ENCODE measurements at places on chromosomes 5 and 9.
A peak's percentile ranks its signal among the peaks of the same experiment; 100 is the strongest.

GRCh38 chr9:30574355-30575151 is 1809.9 kb upstream of the ACO1 start:
- DNase-seq: no peak

DNA sequence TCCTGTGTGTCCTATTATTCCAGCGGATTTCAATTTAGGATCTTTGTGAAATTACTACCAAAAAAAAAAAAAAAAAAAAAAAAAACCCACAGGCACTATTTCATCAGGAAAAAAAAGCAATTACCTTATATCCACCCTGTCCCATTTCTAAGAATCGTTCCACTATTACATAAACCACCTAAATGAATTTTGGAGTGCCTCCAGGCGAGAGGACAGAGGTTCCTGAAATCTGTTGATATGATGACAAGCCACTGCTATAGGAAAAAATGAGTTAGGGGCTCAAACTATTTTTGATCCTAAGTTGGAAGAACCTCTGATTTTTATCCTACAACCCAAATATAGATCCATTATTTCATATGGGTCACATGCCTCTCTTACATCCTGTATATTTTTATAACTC is 177.9 kb downstream of the GNAQ start:
- DNase-seq: no peak

GRCh38 chr9:116100711-116101121 is 52.9 kb upstream of the PAPPA start:
- DNase-seq: no peak

GRCh38 chr5:41281215-41281810 is 68.0 kb upstream of the C6 start:
- DNase-seq: no peak

GRCh38 chr9:135075234-135076142 is 12.0 kb upstream of the OLFM1 start:
- DNase-seq: peak; percentile 86

- DNase-seq: no peak
These were observed 217.4 kb downstream of the KDM4C start for GRCh38 chr9:6975198-6975597.

GRCh38 chr9:92140754-92141143 is 25.5 kb upstream of the SPTLC1 start:
- DNase-seq: no peak

GRCh38 chr5:16459451-16459850 is 6.1 kb downstream of the ZNF622 start:
- DNase-seq: no peak

- peak; percentile 77 for DNase-seq
These were observed 48.9 kb downstream of the DYNC2I2 start for GRCh38 chr9:128607642-128608350.

- peak; percentile 79 for DNase-seq
These were observed 26.0 kb downstream of the GABRP start for GRCh38 chr5:170809551-170809950.

GRCh38 chr9:338602-339001 is 123.9 kb downstream of the DOCK8 start:
- no peak for DNase-seq

DNA sequence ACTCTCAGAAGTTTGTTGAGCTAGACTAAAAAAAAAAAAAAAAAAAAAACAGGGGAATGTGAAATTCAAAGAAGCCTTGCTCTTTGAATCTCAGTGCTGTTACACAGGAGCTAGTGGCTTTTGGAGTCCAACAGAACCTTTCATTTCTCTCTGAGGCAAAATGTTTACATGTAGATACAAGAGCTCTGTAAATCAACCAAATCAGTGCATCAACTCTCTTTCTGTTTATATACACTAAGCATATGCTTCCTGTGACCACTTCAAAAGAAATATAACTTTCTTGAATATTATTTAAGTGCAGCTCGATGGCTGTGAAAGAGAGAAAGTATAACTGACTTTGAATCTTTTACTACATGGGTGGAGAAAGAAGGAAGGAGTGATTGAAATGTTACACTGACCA is 115.3 kb upstream of the ITGA1 start:
- no peak for DNase-seq

GRCh38 chr5:5929291-5930020 is 448.9 kb downstream of the MED10 start:
- DNase-seq: no peak

DNA sequence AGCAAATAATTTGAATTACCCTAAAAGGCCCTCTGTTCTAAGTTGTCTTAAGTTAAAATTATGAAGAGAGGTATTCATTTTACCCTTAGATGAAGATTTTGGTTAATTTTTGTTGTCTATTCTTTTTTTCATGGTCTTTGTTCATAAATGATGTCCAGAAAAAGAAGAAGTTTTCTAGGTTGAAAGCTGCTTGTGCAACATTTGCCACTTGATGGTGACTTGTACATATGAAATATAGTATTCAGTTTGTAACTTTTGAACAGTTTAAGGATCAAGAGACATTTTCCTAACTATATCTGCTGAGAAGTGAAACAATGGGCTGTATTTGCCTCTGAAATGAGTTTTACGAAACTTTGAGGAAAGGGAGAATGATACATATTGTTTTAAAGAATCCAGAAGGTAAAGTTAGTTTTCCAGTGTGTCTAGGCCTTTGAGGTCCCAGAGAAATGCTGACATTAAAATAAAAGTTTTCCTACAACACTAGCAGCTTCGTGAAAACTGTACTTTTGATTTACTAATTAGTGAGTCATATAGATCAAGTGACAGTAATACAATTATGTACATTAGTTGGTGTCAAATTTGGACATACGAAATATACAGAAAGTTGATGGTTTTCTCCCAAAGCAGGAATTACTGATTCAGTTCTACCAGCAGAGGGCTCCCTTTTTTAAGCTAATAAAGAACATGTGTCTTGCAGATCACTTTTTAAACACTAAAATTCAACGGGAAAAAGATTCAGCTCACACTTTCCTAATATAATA is 70.5 kb downstream of the PIK3R1 start:
- DNase-seq: no peak

DNA sequence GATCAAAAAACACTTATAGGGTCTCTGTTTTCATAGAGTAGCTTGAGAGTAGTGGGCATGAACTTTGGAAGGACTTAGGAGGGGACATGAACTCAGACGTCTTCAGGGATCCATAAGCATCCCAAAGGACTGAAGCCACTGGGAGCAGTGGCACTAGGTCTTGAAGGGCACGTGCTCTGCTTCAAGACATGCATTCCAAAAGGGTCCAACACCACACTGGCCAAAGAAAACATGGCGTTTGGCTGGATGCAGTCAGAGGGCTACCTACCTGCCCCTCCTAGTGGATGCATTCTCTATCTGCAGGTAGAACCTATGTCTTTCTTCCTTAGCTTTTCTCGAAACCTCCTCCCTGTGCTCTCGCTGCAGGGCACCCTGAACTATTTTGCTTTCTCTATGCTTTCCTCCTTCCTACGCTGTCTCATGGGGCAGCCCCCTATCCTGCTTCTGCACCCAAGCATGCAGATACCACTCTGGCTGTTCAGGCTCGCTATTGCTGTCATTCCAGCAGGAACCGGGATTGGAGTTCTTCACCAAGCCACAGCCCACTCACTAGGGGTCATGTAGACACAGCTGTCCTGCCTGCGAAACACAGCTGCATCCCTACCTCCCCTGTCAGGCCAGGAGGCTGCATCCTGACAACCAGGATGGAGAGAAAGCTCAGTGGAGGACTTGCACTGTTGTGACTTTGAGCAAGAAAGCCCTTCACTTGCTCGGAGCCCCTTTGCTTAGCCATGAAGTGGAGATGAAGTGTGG is 11.9 kb downstream of the FAM240B start:
- no peak for DNase-seq

Measured in spinal cord (tissue), 10 donors.